ENCODE measurements at places on chromosomes 4 and X. TPM values are rescaled to one million over a fixed set of nuclear protein-coding genes. Genes with fewer than 3 reads are reported as not detected.

Gene SLC4A4
- not detected for total RNA-seq

Gene ANK2
- total RNA-seq, result not detected

Gene NHS
- total RNA-seq, result 1.1 TPM

Gene FAM236C
- total RNA-seq, result not detected

Gene MGAT4D
- not detected for total RNA-seq

Gene SPON2
- not detected for total RNA-seq

Gene ZFP92
- total RNA-seq, result 1.2 TPM

Gene MTNR1A
- not detected for total RNA-seq

Gene TREX2
- 1.9 TPM for total RNA-seq

Gene LONRF3
- total RNA-seq, result 13.3 TPM

Gene PAGE1
- not detected for total RNA-seq

Gene FRAS1
- total RNA-seq, result 3.6 TPM

Gene ASB12
- not detected for total RNA-seq

Gene ADH1A
- total RNA-seq, result not detected

Gene EVC
- 21.3 TPM for total RNA-seq

Gene FOXR2
- total RNA-seq, result not detected

Gene BANK1
- 0.60 TPM for total RNA-seq

Gene LIN54
- total RNA-seq, result 15.7 TPM

Gene ADH6
- not detected for total RNA-seq

Gene ARMCX4
- 17.6 TPM for total RNA-seq

Gene AFF2
- total RNA-seq, result not detected

Gene CSAG1
- not detected for total RNA-seq

Gene PPEF2
- total RNA-seq, result not detected

Gene TIGD2
- 4.2 TPM for total RNA-seq

Gene HTR2C
- total RNA-seq, result not detected

Gene CCDC160
- total RNA-seq, result not detected

Gene CXCL9
- total RNA-seq, result not detected

Gene HSFX1
- 0.53 TPM for total RNA-seq

Gene MAGEC1
- not detected for total RNA-seq

Gene CFP
- 1.9 TPM for total RNA-seq

Gene LRPAP1
- total RNA-seq, result 152 TPM

Gene FAM47A
- not detected for total RNA-seq

Gene RPGR
- total RNA-seq, result 24.0 TPM

All from endothelial cell of umbilical vein (primary cell).